Tongue (tissue), 3 donors: ENCODE measurements at places on chromosomes 2 and 18.

- no peak for DNase-seq
Measured at GRCh38 chr2:231524477-231525247, 5.6 kb downstream of the NMUR1 start.

DNA sequence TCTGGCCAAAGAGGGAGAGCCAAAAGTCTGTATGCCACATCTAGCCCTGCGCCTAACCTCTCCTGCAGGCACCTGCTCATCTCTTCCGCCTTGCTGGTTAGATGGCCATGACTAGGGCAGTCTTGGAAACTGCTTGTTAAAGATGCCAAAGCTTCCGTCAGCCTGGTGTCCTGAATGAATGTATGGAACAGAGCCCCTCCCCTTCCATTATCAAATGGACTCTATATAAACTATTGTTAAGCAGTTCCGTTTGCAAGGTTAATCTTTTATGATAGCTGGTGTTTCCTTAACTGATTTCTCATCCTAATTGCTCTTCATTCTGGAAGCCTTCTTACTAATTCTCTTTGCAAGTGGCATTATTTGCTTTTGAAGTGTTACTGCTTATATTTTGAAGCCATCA is 87.1 kb downstream of the ATP9B start:
- DNase-seq = no peak

DNA sequence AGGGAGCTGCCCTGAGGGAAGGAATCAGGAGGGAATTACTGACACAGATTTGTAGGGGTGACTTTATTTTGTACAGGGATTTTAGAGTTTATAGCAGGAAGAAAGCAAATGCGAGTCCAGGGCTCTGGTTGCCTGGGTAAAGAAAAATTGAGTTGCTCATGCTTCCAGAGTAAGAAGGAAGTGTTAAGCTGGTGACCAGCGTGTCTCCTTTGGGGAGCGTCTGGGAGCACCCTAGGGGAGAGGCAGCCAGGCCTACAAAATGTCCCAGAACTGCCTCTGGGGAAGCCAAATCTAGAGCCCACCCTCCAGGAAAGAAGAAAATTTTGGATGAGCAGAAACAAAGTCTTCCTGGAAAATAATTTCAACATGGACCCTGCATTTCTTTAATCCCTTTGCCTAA is 147.0 kb downstream of the VAPA start:
- DNase-seq = no peak

DNA sequence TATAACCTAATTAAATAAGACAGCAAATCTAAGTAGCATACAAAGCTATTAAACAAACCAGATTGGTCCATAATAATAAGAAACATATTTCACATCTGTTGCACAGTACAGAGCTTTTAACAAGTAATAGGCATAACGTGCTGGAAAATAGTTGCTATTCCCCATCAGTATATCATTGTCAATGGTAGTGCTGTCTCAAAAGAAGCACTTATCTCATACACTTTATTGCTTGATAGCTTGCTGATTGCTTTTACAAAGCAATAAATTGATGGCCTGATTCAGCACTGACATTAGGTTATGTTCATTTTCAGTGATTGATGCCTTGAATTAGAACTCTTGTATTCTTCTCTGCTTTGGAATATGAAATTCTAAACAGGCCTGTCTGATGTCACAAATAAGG is 641.7 kb downstream of the CBLN2 start:
- DNase-seq = no peak

- no peak for DNase-seq
Measured at GRCh38 chr18:13290856-13291271, 72.3 kb downstream of the LDLRAD4 start.

GRCh38 chr2:150832686-150833085 is 345.2 kb upstream of the RND3 start:
- DNase-seq = no peak

DNA sequence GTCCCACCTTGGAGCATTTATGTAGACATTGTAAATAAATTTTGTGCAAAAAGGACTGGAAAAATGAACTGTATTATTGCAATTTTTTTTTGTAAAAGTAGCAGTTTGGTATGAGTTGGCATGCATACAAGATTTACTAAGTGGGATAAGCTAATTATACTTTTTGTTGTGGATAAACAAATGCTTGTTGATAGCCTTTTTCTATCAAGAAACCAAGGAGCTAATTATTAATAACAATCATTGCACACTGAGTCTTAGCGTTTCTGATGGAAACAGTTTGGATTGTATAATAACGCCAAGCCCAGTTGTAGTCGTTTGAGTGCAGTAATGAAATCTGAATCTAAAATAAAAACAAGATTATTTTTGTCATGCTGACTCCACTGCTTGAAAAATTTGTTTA is 137.5 kb downstream of the MEIS1 start:
- no peak for DNase-seq

DNA sequence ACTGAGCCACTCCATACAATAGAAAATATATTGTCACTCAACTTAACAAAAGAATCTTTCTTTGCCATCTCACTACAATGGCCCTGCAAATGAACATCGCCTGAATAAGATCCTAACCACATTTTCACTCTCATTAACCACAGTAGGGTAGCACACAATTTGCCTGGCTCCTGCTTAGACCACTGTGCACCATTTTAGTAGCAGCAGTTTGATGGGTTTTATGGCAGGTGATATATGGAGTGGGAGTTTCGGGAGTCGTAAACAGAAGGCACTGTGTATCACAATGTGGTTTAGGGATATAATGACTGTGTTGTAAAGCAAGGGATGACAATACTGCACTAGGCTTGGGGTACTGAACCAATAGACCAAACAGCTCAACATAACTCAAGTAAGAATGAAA is 617.4 kb downstream of the BCL11A start:
- DNase-seq = no peak

GRCh38 chr18:57052173-57052572 is 94.7 kb upstream of the BOD1L2 start:
- DNase-seq = no peak

DNA sequence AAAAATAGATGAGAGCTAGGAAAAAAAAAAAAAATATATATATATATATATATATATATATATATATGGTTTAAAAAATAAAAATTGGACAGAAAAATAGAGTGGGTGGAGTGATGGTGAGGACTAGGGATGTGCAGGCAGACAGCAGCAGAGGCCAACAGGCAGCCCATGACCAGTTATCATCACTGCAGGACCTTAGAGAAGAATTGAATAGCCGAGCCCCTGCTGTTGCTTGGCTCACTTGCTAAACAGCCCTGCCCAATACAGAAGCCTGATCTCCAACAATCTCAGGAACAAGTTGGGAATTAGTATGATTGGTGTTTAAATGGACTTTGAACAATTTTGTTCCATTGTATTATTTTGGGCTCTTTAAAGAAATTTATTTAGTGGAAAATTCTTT is 967.5 kb upstream of the PIK3C3 start:
- DNase-seq = no peak

DNA sequence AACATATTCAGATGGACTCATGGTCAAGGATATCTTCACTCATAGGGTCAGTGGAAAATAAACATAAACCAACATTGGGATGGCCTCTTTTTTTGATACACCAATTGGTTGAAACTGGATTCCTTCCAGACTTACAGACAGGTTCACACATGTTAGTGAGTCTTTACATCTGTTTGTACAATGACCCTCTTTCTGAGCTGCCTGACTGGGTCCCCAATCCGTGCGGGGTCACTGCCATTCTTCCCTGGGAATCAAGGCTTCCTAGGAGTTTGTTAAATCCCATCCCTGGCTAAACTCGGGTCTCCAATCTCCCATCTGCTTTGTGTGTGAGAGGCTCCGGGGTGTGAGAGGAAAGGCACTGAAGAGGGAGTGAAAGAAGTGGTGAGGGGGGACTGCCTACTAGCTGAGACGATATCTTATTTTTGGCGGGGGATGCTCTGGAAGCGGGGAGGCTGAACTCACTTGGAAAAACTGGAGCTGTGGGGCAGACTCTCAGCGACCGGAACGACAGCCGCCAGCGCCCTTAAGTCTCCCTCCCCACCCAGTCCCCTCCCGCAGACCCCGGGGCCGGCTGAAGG is 487 bp downstream of the STARD6 start:
- no peak for DNase-seq

GRCh38 chr2:70663411-70663810 is 104.6 kb downstream of the ADD2 start:
- DNase-seq = no peak

DNA sequence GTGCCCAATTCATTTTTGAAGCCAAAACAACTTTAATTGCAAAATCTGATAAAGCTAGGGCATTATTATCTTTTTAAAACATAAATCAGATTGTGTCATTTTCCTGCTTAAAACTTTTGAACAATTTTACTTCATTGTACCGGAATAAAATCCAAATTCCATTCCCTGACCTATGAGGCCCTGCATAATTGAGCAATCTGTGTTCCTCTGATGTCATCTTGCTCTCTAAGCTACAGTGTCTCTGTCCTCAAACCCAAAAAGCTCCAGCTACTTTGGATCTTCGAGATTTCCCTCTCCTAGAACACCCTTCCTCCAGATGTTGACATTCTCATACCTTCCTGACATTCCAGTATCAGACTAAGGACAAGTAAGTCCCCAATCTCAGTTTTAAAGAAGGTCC is 395.9 kb downstream of the LRATD1 start:
- no peak for DNase-seq

DNA sequence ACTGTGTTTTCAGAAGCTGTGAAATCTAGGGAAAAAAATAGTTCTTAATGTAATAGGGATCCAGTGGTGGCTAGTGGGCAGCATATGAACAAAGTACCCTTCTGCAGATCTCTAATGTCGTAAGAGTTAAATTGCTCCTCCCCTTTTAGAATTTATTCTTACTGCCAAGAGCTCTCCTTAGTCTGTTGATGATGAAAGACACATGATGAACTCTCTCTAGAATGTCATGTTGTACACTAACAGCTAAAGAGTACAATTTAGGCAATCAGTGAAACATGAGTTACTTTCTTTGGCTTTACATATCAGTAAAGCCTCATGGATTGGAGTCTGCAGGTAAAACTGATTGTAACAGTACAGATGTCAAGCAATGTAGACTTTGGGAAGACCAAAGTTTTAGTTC is 84.2 kb downstream of the SLC39A10 start:
- DNase-seq = no peak
